ENCODE measurements at places on chromosomes 7 and 10.

DNA sequence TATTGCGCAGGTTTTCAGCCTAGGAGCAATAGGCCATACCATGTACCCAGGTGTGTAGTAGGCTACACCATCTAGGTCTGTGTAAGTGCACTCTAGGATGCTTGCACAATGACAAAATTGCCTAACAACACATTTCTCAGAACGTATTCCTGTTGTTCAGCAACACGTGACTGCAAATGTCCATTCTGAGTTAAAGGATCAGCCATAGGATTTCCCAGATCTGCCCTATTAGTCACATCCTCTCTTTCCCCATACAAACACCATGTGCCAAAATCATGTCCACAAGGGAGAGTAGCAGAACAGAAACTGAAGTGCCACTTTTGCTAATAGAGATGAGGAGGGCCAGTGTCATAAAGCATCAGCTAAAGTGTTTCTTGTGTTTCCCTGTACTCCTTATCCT, 42.6 kb upstream of the AMPH start:
- DNase-seq, result no peak

DNA sequence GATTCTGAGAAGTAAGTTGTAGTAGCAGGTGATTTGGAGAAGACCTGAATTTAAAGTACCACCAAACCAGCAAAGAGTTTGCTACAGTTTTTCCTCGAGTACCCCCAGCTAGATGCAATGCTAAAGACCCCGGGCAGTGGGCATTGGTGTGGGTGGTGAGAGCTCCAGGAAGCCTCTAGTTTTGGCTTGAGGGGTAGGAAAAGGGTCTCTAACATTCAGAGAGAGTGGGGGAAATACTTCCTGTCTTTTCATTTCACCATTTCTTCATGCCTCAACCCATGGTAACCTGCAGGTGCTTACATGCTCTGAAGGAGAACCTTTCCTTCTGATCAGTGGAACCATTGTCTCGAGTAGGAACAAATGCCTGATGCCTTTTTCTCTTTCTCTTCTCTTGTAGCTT, 352.2 kb downstream of the CALN1 start:
- no peak for DNase-seq

DNA sequence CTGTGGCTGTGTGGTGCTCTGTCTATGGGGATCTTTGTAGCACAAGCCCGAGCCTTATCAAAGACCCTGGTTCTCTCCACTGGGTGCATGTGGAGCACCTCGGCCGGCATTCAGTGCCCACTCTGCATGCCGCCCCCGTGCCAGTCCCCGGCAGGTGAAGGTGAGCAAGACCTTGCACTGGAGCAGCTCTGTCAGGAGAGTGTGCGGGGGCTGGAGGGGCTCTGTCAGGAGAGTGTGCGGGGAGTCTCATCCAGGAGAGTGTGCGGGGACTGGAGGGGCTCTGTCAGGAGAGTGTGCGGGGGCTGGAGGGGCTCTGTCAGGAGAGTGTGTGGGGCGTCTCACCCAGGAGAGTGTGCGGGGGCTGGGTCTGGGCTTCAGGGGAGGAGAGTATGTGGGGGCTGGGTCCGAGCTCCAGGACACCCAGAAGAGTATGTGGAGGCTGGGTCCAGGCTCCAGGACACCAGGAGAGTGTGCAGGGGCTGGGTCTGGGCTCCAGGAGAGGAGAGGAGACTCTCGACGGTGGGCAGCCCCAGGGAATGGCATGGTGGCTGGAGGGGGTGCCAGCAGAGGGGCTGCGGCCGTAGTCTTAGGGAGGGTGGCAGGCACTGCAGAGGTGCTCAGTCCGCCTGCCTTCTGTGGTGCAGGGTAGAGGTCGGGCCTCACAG, 40.8 kb downstream of the INPP5A start:
- no peak for DNase-seq

- no peak for DNase-seq
These were observed 12.7 kb downstream of the IKZF5 start for GRCh38 chr10:122995936-122996335.

GRCh38 chr10:62050893-62051433, 149.5 kb downstream of the ARID5B start:
- peak; percentile 36 for DNase-seq

DNA sequence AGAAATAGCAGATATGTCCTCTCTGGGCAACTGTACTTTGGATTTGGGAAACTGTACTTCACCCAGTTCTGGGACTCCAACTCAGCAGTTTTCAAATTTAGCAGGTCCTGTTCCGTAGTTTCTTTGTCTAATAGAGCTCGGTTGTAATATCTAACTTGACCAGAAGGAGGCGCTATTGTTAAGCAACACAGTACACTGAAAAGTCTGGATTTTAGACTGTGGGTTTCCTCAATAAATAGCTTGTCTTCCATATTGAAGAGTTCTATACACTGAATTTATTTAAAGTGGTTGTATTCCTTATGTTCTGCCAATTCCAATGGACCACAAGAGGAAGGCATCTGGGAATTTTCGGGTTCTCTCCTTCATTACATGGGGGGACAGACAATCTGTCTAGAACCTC, 39.8 kb downstream of the ELFN1 start:
- no peak for DNase-seq

DNA sequence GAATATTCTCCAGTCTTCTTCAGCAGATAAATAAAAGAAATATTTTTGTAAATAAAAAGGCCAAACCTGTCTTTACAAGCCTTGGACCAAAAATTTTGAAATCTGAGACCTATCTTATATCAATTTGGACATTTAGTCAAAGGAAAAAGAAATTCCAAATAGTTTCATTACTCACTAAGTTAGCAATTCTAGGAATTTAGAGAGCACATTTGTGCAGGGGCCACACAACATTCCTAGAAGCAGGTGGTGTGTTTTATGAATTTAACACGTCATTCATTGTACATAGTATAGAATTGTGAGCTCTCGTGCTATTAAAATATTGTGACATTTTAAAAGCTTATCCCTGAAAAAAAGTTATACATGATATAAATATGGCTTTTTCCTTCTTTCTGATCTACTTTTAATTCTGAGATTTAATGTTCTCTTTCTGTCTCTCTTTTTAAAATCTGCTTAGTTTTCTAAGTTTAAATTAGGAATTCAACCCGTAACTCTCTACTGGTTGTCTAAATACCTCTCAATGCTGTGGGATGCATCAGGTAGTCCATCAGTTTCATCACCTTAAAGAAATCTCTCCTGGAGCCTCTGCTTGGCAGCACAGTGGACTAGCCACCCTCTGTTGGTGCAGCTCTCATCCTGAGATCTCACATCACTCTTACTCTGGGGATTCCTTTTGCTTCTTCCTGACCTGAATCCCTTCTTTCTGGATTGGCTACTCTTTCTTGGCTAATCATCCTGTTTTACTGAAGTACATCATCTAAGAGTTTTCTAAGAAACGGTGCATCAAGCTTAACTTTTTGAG, 124.5 kb downstream of the SEMA3E start:
- DNase-seq, result no peak

GRCh38 chr7:19235680-19236079, 90.5 kb upstream of the FERD3L start:
- no peak for DNase-seq

DNA sequence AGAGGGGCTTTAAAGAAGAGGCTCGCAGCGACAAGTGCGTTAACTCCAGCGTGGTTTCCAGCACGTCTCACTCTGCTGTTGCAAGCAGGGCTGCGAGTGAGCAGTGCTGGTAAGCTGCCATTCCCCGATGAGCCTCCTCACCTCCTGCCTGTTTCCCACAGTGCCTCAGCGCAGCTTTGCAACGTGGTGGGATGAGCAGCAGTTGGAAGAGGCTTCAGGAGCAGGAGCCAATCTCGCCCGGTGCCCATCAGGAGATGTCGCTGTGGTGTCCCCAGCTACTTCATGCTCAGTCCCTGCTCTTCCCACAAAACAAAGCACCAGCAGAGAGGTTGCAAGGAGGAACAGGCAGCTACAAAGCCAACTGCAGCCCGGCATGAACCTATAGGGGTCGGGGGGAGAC, 2.4 kb upstream of the ADARB2 start:
- DNase-seq, result no peak

GRCh38 chr7:48108959-48109847, 20.1 kb downstream of the UPP1 start:
- DNase-seq, result no peak

GRCh38 chr10:44779511-44779910, 131.6 kb upstream of the TMEM72 start:
- DNase-seq, result no peak

DNA sequence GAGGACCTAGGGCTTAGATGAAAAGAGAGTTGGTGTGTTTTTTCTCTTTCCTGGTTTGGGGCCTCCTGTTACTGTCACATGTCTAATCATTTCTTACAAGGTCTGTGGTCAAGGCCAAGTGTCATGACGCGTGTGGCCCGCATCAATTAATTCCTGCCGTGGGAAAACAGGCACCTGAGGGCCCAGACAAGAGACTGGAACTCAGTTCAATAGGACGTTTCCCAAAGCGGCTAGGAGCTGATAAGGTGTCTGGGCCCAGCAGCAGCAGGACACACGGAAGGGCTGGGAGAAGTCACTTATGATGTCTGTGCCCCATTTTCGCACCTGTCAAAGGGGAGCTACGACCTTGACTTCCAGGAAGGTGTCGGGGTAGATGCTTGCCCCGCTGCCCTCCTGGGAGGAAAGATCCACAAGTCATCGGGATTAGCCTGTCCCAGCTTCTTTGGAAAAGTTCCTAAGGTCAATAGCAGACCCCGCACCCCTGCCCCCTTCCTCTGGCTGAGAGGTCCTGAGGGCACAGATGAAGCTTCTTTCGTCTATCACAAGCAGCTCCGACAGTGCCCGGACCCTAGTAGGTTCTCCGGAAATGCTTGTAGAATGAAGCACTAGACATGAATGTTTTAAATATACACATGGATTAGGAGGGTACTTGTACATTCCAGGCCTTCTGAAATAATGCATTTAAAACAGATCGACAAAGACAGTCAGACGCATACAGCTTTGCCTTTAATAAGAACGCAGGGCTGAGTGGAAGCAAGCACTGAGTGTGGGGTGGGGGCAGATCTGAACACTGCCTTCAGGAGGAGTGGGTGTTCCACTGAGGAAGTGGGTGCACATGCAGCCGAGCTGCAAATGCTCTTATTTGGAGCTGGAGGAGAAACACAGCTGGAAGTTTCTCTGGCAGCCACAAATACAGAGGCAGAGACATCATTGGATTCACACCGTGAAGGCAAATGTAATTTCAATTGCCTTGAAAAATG, 237.5 kb upstream of the GRB10 start:
- DNase-seq, result peak; percentile 54

GRCh38 chr7:117592011-117592635, 112.3 kb downstream of the CFTR start:
- DNase-seq, result no peak

GRCh38 chr10:69241575-69241974, 21.4 kb downstream of the HKDC1 start:
- DNase-seq, result no peak

- DNase-seq, result no peak
These were observed 12.8 kb downstream of the RHEB start for GRCh38 chr7:151506901-151507382.

GRCh38 chr10:6185039-6185716, 17.6 kb upstream of the PFKFB3 start:
- DNase-seq, result no peak

GRCh38 chr10:44506386-44506785, 121.5 kb upstream of the CXCL12 start:
- DNase-seq, result no peak

GRCh38 chr10:61721431-61721830, 58.7 kb downstream of the CABCOCO1 start:
- no peak for DNase-seq

DNA sequence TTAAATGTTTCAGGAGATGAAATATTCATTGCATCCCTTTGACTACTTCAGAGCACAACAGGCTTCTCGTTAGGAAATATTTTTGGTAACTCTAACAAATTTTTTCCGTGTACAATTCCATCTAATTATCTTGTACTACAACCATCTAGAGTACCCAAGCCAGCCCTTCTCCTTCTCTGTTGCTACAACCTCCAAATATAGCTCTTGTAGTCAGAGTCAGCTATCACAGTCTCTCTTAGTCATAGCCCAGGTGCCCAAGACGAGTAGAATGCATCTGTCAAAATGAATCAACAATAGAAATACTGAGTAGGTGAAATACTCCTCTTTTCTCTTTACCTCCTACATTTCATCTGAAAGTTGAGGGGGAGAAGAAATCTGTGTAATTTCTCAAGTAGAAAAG, 74.0 kb downstream of the INHBA start:
- DNase-seq, result no peak
